ENCODE measurements at places on chromosomes 4 and X.

DNA sequence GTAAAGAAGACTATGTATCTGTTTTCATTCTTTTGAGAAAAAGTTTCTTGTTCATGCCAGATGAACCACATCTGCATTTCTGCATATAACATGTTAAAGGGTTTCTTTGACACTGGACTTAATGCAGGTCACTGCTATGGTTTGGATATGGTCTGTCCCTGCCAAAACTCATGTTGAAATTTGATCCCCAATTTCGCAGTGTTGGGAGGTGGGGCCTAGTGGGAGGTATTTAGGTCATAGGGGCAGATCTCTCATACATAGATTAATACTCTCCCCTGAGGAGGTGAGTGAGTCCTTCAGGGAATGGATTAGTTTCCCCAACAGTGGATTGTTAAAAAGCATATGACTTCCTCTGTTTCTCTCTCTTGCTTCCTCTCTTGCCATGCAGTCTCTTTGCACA, 45.9 kb upstream of the TMEM33 start:
- DNase-seq = no peak

DNA sequence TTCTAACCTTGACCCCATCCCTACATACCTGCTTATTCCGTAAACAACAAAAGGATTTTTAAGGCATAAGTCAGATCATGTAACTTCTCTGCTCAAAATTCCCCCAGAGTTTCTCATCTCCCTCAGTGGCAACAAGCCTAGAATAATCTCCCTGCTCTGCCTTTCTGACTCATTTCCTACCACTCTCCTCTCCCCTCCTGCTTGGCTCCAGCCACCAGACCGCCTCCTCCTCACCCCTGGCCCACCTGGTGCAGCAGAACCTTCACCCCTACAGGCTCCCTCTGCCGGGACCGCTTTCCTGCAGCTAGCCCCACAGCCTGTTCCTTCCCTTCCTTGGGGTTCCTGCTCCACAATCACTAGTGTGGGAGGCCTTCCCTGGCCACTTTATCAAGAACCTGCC, 32.1 kb downstream of the TSPAN5 start:
- no peak for DNase-seq

DNA sequence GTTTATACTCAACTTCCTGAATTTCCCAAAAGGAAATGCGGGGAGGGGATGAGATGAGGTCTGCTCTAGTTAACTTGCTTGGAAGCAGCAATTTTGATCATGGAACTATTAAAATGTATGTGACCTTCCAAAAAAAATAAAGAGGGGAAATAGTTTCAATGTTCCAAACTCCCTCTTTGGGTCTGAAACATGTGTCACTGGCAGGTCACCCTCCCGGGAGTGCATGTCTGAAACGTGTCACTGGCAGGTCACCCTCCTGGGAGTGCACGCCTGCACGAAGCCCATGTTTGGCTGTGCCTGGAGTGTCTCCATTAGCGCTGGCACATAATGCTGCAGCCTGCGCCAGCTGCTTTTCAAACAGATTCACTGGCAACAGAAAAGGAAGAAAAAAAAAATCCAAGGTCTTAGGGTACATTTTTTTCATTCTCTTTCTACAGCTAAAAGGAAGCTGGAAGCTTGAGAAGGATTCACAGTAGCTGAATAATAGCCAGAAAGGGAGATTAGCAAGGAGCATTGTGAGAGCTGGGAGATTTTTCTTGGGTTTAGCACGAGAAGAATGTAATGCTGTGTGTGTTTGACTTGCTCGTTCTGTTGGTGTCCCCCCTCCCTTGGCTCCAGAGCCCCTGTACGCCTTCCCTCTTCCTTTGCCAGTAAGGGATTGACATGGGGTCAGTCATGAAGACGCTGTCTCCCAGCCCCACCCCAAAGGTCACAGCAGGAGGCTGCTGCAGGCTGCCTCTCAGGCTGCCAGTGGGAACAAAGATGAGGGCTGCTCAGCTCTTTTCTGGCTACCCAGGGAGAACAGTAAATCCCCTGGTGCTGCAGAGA, 39.2 kb upstream of the TLR3 start:
- no peak for DNase-seq

DNA sequence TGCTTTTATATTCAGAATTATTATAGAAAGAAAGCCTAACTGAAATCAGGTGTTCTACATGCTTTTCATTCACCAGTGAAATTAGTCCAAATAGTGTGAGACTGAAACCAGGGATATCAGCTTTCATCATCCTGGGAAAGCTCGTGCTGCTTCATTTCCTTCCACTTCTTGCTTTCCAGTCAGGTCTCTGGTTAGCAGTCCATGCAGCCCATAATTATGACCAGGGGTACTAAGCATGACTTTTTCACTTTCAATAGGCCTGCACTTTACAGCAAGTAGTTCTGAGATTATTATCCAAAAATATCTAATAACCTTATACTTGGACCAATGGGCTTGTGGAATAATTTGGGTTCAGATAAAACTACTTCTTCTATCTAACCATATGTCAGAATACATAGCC, 673.2 kb upstream of the MAGEB2 start:
- DNase-seq = no peak

GRCh38 chrX:70455366-70456202, 10.9 kb downstream of the DLG3 start:
- no peak for DNase-seq

DNA sequence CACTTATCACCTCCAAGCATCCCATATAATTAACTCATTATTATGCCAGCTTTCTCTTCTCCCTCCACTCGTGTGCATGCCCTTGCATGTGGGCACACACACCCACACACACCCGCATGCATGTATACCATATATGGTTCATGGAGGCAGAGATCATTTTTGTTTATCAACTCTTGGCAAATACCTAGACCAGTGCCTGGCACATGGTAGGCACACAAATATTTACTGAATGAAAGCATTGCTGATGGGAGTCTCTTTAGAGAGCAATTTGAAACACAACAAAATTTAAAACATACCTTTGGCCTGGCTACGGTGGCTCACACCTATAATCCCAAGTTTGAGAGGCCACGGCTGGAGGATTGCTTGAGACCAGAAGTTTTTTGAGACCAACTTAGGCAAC, 51.1 kb upstream of the SLC10A4 start:
- no peak for DNase-seq

DNA sequence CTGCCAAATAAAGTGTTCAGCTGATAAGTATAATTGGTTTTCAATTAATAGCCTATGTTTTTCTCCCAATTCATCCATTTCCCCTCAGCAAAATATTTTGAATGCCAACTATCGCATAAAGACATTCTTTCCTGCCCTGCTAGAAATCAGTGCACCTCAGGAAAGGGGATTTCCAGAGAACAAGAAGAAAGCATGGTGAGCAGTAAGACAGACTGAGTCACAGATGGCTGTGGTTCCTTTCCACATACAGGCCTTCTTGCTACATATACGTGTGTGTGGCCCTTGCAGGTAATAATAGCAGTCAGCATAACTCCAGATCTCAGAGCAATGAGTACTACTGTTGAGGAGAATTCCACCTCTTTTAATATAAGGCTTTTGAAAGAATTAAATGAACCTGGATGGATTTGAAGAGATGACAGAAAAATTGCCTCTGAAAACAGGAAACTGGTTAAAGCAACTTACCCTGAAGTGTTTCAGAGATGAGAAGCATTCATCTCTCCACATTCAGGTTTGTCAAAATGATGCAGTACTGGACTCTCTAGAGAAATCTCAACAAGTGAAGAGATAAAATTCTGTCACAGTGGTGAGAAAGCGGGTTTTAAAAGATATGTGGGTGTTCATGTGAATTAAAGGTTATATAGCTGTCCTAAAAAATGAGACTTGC, 13.6 kb downstream of the GASK1B start:
- no peak for DNase-seq

GRCh38 chrX:70174754-70175153, 2.5 kb upstream of the DGAT2L6 start:
- no peak for DNase-seq

GRCh38 chrX:122625239-122625638, 558.8 kb upstream of the GRIA3 start:
- DNase-seq = no peak

- DNase-seq = no peak
Observed at GRCh38 chr4:335515-335914, 2.1 kb upstream of the ZNF141 start.

- DNase-seq = no peak
Observed at GRCh38 chrX:47530049-47530448, 31.0 kb upstream of the ARAF start.
